Stimulated activated CD8-positive, alpha-beta memory T cell treated with anti-CD3 and anti-CD28 coated beads, Interleukin-7, amount 100 ng/mL, for 4 hours (primary cell): ENCODE measurements at places on chromosomes 6 and 20.

DNA sequence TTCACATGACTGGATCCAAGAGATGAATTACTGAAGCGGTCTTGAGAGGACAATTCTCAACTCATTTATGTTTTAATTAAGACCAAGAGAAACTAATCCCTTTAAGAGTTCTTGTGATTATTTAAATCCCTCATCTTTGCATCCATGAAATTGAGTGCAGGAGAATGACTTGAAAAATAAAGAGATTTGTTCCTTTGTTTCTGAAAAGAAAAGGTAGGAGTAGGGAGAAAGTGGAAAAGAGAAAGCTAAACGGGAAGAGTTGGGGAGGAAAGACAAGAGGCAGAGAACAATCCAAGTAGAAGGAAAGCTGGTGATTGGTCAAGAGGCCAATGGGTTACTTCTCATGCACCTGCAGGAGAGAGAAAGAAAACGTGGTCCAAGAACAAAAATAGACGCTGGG, 75.2 kb upstream of the SOX4 start:
- DNase-seq, result no peak

GRCh38 chr6:133707456-133707855, 181.5 kb upstream of the TCF21 start:
- no peak for DNase-seq

- DNase-seq, result peak; percentile 12
Measured at GRCh38 chr6:125906158-125906998, 50.2 kb upstream of the HINT3 start.

GRCh38 chr20:51125105-51125504, 102.2 kb upstream of the KCNG1 start:
- no peak for DNase-seq

GRCh38 chr6:128295670-128296069, 224.7 kb downstream of the PTPRK start:
- DNase-seq, result no peak

DNA sequence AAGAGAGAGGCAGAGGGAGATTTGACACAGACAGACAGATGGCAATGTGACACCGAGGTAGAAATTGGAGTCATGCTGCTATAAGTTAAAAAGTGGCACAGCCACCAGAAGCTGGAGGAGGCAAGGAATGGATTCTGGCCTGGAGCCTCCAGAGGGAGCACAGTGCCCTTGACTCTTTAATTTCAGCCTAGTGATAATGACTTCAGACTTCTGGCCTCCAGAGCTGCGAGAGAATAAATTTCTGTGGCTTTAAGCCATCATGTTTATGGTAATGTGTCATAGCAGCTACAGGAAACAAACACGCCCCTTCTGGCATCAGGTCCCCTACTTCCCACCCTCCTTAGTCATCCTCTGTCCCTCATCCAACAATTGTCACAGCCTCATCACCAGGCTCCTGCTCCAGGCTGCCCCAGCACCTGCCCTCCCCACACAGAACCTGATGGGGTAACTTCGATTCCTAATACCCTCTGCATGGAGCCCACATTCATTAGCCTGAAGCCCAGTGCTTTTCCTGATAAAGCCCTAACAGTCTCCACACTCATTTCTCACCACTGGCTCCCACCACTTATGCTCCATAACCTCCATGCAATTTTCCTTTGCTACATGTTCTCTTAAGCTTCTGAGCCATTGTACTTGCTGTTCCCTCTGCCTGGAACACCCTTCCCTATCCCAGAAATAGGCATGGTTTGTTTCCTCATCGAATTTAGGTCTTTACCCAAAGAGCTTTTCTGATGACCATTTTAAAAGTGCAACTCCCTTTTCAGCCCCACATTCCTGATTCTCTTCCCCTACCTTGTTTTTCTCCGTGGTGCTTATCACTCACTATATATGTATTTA, 69.7 kb upstream of the TOX2 start:
- DNase-seq, result no peak

DNA sequence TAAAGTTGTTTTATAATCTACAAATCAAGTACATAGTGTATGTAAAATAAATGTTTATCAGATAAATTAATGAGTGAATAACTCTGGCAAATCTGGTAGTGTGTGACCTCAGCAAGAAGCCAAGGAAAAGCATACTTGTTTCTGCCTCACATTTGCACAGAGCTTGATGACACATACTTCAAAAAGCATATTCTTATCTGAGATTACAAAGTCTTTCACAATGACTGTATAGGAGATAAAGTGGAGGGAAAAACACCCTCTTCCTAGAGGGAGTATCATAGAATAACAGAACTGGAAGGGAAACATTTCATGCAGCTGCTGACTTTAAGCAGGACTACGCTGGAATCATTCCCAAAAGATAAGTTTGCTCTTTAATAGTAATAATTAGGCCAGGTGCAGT, 28.1 kb upstream of the AKAP7 start:
- no peak for DNase-seq

DNA sequence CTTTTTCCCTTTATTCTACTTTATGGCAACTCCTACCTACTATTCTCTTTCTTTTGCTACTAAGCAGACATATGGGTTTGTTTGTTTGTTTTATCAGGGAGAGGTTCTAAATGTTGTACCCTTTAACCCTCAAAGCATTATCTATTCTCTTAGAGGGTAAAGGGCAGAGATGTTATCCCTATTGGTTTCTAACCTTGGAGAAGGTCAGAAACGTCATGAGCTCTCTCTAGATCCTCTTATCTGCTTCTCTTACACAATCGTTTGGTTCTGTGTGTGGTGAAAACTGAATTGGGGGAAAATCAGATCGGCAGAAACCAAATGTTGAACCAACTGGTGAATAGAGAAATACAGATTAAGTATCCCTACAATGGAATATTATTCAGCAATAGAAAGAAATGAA, 6.4 kb upstream of the MPC1 start:
- DNase-seq, result no peak

GRCh38 chr20:6401893-6402557, 279.2 kb upstream of the FERMT1 start:
- no peak for DNase-seq

GRCh38 chr20:60314727-60315126, 356.5 kb downstream of the CDH26 start:
- DNase-seq, result no peak

GRCh38 chr20:10639077-10639736, 34.6 kb downstream of the JAG1 start:
- no peak for DNase-seq

DNA sequence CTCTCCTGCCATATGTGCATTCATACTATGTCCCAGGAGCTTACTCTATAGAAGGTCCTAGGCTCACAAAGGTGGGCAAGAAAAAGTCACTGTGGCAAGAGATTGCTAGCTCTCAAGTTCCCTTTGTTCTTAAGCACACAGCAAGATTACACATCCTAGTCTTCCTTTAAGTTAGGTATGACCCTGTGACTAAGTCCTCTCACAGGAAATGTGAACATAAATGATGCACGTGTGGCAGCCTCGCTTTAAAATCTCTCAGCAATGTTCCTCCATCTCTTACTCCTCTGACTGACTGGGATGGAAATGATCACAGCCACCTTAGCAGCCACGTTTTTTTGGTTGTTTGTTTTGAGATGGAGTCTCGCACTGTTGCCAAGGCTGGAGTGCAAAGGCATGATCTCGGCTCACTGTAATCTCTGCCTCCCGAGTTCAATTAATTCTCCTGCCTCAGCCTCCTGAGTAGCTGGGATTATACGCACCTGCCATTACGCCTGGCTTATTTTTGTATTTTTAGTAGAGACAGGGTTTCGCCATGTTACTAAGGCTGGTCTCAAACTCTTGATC, 35.7 kb upstream of the HAO1 start:
- no peak for DNase-seq

GRCh38 chr6:119727504-119728219, 378.1 kb upstream of the MAN1A1 start:
- DNase-seq, result no peak

GRCh38 chr6:155887421-155887820, 431.8 kb upstream of the NOX3 start:
- no peak for DNase-seq

- no peak for DNase-seq
Measured at GRCh38 chr6:146785001-146785585, 186.3 kb downstream of the ADGB start.

DNA sequence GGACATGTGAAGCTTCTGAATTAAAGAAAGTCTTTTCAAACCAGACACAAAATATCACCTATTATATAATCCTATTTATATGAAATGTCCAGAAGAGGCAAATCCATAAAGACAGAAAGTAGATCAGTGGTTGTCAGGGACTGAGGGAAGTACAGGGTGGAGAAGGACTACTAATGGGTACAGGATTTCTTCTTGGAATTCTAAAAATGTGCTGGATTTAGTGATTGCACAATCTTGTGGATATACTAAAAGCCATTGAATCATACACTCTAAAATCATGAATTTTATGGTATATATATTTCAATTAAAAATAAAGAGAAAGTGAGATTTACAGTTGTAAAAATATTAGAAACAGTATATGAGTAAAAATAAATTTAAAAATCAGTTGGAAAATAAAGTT, 18.7 kb upstream of the MC3R start:
- no peak for DNase-seq

DNA sequence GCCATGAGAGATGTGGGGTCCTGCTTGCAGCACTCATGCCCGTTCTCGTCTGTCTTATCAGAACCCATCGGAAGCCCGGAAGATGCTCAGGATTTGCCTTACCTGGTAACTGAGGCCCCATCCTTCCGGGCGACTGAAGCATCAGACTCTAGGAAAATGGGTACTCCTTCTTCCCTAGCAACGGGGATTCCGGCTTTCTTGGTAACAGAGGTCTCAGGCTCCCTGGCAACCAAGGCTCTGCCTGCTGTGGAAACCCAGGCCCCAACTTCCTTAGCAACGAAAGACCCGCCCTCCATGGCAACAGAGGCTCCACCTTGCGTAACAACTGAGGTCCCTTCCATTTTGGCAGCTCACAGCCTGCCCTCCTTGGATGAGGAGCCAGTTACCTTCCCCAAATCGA, 8.3 kb downstream of the PI16 start:
- DNase-seq, result peak; percentile 47

DNA sequence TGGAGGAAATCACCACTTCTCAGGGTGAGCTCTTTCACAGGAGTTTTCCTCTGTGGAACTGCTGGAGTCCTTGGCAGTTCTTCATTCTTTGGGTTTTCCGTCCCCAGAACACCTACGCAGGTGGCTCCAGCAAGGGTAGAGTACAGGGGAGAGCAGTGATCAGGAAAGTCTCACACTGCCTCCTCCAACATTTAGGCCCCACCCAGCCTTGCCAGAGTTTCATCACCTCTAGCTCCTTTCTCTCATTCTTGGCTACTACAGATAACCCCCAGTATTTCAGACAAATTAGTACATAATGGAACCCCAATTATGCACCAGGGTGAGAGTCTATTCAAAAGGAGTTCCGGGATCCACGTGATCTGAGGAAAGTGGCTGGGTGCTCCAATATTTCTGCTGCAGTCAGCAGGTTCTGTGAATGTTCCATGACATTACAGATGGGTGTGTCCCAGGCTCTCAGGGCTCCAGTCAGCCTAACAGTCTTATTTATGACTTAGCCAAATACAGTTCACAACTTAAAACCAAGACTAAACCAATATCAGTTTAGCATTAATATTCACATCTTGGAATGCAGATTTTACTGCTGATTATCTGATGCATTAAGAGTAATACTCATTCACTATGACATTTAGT, 44.6 kb downstream of the GPR63 start:
- DNase-seq, result no peak

DNA sequence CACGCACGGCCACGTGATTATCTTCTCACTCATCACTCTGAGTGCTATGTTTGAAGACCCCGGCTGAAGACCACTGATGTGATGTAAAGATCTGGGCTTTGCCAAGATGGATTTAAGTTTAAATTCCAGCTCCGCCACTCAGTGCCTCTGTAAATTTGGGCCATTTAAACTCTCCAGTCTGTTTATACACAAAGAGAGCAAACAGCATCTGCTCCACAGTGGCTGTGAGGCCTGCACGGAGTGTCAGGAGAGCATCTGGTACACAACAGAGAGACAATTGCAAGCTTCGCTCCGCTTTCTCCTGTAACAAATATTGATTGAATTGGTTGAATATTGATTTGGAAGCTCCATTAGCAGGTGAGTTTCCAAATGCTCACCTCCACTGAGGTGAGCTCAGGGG, 80.5 kb upstream of the FRMD1 start:
- DNase-seq, result no peak

DNA sequence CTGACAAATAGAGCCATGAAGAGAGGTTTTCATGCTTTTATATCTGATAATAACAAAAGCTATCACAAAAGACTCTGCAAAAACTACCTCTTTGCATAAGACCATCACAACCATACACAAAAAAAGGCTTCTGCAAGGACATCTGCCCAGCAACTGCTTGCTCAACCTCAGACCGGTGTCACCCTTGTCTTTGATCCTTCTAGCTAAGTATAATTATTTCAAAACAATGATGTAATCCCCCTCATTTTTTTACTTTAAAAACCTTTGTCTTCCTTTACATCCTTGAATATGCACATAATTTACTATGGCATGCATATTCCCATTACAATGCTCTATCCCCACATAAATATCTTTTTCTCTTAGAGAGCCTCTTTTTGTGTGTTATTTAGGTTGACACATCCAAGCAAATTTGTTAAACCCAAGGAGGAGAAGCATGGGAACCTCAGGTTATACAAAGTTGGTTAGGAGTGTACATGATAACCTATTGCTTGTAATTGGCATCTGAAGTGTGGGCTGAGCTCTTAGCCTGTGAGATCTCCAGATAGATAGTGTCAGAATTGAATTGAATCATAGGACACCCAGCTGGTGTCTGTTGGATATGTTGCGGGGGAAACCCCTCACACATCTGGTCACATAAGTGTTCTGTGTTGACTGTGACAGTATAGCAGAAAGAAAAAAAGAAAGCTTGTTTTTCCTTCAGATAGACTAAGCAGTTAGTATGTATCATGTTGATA, 20.7 kb upstream of the CGA start:
- DNase-seq, result no peak

DNA sequence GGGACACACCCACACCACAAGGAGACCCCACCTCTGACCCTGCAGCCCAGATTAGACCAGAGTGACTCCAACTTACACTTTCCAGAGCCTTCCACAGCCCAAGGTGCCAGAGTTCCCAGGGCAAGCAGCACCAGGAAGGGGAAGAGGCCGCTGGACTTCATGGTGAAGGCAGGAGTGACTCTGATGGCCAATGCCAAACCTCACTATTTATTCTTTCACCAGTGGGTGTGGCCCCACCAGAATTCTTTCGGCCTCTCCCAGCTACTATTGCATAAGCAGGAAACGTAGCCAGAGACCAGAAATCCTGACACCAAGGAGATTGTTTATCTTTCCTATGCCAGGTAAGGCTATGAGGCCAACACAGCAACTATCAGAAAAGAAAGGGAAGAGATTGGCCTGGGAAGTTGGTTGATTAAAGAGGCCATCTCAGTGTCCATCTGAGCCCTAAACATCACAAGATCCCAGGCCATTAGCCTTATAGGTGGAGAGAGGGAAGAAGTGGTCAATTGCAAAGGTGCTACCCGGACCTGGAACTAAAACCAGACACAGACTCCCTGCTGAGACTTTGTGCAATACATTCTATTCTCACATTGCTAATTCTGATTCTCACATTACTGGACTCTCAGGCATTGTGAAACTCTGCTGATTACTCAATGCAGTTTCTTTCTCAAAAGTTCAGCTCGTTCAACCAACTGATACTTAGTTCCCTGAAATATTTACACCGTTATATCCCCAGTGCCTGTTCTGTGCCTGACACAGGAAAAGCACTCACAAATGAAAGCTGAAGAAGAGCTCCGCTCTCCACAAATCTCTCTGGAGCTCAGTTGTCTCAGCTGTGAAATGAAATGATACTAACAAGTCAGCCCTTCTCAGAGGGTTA, at the start of gene SLPI:
Gene SLPI (minus strand): TSS at position 182 of the 880 bp plus-strand sequence. CDS start 21 bp downstream, at position 161.
- DNase-seq, result no peak

GRCh38 chr20:33612001-33612400, 50.1 kb upstream of the C20orf144 start:
- DNase-seq, result no peak

- DNase-seq, result no peak
Measured at GRCh38 chr20:17708675-17709360, 9.1 kb downstream of the BANF2 start.
